ENCODE measurements at places on chromosomes 7 and 10.

GRCh38 chr10:94101894-94102293, 108.2 kb downstream of the PLCE1 start:
- no peak for DNase-seq

- no peak for DNase-seq
Observed at GRCh38 chr10:112308125-112308502, 24.9 kb downstream of the TECTB start.

DNA sequence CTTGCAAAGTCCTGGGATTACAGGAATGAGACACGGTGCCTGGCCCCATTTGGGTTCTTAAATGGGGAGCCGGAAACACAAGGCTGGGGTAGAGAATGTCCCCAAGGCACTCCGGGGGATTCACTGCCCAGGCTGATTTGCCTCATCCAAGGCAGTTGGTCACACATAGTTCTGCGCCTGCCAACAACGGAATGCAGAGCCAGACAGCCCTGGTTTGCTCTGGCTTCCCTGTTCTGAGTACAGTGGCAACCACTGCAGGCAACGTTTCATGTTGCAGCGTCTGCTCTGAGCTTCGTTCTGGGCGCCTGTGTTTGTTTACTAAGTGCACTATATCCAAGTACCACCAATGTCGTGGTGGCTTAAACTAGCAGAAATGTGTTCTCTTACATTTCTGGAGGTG, 61.7 kb upstream of the C1QL3 start:
- no peak for DNase-seq

- no peak for DNase-seq
Observed at GRCh38 chr7:26376175-26376917, 84.7 kb downstream of the SNX10 start.

GRCh38 chr10:76736392-76736791, 901.2 kb downstream of the KCNMA1 start:
- DNase-seq: no peak
